ENCODE measurements at places on chromosomes 6 and 20.

DNA sequence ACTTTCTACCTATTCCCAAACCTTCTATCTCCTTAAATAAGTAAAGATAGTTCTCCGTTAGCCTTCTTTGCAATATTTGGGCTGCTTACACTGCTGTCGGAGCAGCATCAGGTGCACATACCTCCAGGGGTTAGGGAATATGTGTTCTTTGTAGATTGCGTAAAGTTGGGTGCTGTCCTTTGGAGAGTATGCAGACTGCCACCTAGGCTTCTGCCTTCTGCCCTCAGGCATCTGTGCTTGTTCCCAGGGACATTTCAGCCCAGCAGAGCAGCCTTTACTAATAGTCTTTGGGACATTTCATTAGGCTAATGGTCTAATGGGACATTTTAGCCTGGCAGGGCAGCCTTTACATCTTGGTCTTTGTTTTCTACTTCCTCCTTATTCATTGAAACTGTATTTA is 260.6 kb downstream of the TPBG start:
- no peak for DNase-seq

DNA sequence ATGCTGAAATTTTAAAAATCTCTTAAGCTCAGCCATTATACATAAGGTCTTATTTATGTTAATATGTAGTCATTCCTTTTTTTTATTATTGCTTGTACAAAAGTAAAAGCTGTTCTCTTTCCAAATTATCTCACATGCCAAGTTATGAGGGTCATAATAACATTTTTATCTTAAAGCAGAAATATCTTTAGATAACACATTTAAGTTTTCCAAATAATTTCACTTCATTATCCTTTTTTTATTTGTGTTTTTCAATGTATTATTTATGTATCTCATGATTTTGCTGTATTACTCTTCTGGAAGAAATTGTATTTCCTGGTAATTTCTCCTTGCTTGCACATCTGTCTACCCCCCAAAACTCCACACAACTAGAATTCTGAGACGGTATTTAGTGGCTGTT is 461.1 kb upstream of the SOX4 start:
- no peak for DNase-seq

GRCh38 chr6:3843379-3844096 is 5.6 kb upstream of the FAM50B start:
- no peak for DNase-seq

- no peak for DNase-seq
These were observed 38.1 kb upstream of the PROKR2 start for GRCh38 chr20:5354901-5355300.

All from Calu3 (cell line).